Breast epithelium (tissue), 4 donors: ENCODE measurements at places on chromosomes 3 and 15. TPM values are rescaled to one million over a fixed set of nuclear protein-coding genes. Genes with fewer than 3 reads are reported as not detected.

DNA sequence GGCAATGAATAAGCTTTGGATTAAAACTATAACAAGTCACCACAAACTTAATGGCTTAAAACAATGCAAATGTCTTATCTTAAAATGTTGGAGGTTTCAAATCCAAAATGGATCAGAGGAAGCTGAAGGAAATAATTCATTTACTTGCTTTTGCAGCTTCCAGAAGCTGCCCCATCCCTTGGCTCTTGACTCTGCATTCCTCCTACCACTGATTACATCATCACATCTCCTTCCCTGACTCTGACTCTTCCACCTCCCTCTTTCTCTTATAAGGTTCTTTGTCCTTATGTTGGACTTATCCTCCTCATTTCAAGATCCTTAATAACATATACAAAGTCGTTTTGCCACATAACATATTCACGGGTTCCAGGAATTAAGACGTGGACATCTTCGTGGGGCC lies 982.8 kb upstream of the ROBO1 start:
- H3K36me3 ChIP-seq: no peaks in the 10 kb centered on the region
- H3K4me1 ChIP-seq: no peaks in the 10 kb centered on the region
- no peak overlapping the region for H3K27ac ChIP-seq
- DNase-seq: no peak

IL20RB gene
- 1.6 TPM for total RNA-seq

COMMD2 gene
- 26.2 TPM for total RNA-seq

ALDH1L1 gene
- total RNA-seq: 29.0 TPM
